ENCODE measurements at places on chromosomes 2 and 18. TPM values are rescaled to one million over a fixed set of nuclear protein-coding genes. Genes with fewer than 3 reads are reported as not detected.
A peak's percentile ranks its signal among the peaks of the same experiment; 100 is the strongest.

GRCh38 chr2:223051693-223052289, at the start of gene KCNE4:
Gene KCNE4, plus strand, starts transcription at chr2:223052190. Its CDS starts 641 bp downstream, at chr2:223052831.
- no peaks in the 10 kb centered on the region for H3K36me3 ChIP-seq
- no peak within 1 kb of the TSS for H3K27ac ChIP-seq
- no peak within 1 kb of the TSS for H3K4me3 ChIP-seq
- no peaks in the 10 kb centered on the region for H3K4me1 ChIP-seq
- DNase-seq: no peak

DNA sequence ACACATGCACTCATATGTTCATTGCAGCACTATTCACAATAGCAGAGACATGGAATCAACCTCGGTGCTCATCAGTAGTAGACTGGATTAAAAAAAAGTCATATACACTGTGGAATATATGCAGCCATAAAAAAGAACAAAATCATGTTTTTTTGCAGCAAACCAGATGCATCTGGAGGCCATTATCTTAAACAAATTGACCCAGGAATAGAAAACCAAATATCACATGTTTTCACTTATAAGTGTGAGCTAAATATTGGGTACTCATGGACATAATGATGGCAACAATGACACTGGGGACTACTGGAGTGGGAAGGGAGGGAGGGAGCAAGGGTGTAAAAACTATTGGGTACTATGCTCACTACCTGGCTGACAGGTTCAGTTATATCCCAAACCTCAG, 792.6 kb downstream of the EPHA4 start:
- H3K27me3 ChIP-seq: peaks cover 2% of the 10 kb centered on the region
- H3K4me3 ChIP-seq: no peak overlapping the region
- H3K4me1 ChIP-seq: no peaks in the 10 kb centered on the region
- no peak for DNase-seq

DNA sequence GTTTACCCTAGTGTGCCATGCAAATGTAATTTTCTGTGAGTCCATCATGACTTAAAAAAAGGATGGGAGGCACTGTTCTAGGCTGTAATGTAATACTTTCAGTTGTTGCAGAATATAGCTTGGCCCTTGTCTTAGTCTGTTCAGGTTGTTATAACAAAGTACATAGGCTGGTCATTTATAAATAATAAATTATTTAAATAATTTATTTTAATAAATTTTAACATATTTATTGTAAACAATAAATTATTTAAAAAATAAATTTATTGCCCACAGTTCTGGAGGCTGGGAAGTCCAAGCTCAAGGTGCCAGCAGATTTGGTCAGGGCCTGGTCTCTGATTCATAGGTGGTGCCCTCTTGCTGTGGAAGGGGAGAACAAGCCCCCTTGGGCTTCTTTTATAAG, 35.2 kb downstream of the RAPGEF4 start:
- H3K36me3 ChIP-seq: no peaks in the 10 kb centered on the region
- H3K27ac ChIP-seq: no peak overlapping the region
- H3K27me3 ChIP-seq: peaks cover 8% of the 10 kb centered on the region

- no peak overlapping the region for H3K4me3 ChIP-seq
- no peak overlapping the region for H3K27ac ChIP-seq
- H3K36me3 ChIP-seq: no peaks in the 10 kb centered on the region
- peaks cover 25% of the 10 kb centered on the region for H3K27me3 ChIP-seq
- no peak for DNase-seq
Observed at GRCh38 chr2:143786026-143786765, 657.0 kb downstream of the ARHGAP15 start.

DNA sequence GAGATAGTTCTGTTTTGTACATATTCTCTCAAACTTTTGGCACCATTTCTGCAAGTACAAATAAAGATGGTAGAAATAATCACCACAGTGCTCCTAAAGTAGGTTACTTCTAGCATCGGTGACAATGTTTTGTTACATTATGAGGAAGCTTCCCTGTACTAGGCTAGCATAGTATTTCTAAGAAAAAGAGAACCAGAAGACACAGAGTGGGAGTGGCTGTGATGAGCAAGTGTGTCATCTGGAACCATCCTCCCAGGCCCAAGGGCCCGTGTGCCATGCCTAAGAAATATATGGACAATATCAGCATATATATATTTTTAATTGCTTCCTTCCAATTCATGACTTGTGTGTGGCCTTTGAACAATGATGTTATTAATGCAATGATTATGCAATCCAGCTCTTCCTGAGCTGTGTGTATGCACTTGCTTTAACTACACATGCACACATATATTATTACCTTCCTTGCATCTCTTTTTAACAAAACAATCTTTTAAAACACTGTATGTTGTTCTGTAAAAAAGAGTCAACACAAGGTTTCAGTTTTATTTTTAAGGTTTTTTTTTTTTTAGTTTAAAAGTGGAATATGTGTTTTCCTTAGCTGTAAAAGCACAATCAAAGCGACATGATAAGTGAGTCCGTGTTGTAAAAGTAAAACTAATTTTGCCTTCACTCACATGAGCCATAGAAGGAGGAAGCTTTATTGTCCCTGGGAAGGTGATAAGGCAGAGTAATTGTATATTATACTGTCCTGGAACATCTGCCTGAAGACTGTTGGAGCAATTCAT, 303.9 kb downstream of the ZNF407 start:
- DNase-seq: no peak
- H3K27me3 ChIP-seq: no peaks in the 10 kb centered on the region
- H3K36me3 ChIP-seq: no peaks in the 10 kb centered on the region
- H3K4me1 ChIP-seq: peaks cover 15% of the 10 kb centered on the region

DNA sequence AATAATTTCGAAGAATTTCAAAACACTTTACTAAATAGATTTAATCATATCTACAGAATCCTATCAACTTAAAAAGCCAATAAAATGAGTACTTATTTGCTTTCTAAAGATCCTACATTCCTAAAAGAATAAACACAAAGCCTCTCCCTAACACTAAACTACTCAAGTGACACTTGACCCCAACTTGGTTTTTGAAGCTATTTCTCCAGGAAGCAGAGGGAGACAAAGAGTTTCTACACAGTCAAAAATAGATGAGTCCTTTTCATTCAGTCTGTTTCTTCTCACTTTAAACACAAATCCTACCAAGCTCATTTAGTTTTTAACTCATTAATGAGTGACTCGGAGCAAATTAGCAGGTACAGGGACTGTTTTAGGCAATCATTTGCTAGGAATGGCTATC, 2.1 kb downstream of the ATL2 start:
- peaks cover 21% of the 10 kb centered on the region for H3K4me1 ChIP-seq
- peak overlapping the region; percentile 79 for H3K27ac ChIP-seq
- H3K36me3 ChIP-seq: no peaks in the 10 kb centered on the region
- DNase-seq: no peak
- H3K4me3 ChIP-seq: peak overlapping the region; percentile 89

GRCh38 chr2:239425631-239426030, 24.8 kb upstream of the HDAC4 start:
- no peaks in the 10 kb centered on the region for H3K4me1 ChIP-seq
- no peak overlapping the region for H3K27ac ChIP-seq
- no peaks in the 10 kb centered on the region for H3K36me3 ChIP-seq
- peaks cover 11% of the 10 kb centered on the region for H3K27me3 ChIP-seq

GRCh38 chr18:49843778-49844625, 30.7 kb upstream of the ACAA2 start:
- H3K4me1 ChIP-seq: peaks cover 7% of the 10 kb centered on the region
- no peak overlapping the region for H3K27ac ChIP-seq
- DNase-seq: no peak
- H3K36me3 ChIP-seq: no peaks in the 10 kb centered on the region
- no peaks in the 10 kb centered on the region for H3K27me3 ChIP-seq

GRCh38 chr2:109098251-109098920, 30.6 kb upstream of the SH3RF3 start:
- H3K4me3 ChIP-seq: no peak overlapping the region
- no peak for DNase-seq
- no peaks in the 10 kb centered on the region for H3K4me1 ChIP-seq
- peaks cover 29% of the 10 kb centered on the region for H3K27me3 ChIP-seq

- peaks cover 54% of the 10 kb centered on the region for H3K27me3 ChIP-seq
- H3K4me1 ChIP-seq: no peaks in the 10 kb centered on the region
- no peak overlapping the region for H3K4me3 ChIP-seq
- H3K36me3 ChIP-seq: peaks cover 11% of the 10 kb centered on the region
- DNase-seq: no peak
- H3K27ac ChIP-seq: no peak overlapping the region
Observed at GRCh38 chr2:240271716-240272341, 131.4 kb upstream of the OTOS start.

GRCh38 chr2:237177986-237178385, 92.3 kb downstream of the COPS8 start:
- DNase-seq: no peak
- no peak overlapping the region for H3K27ac ChIP-seq
- no peaks in the 10 kb centered on the region for H3K4me1 ChIP-seq
- H3K4me3 ChIP-seq: no peak overlapping the region
- no peaks in the 10 kb centered on the region for H3K36me3 ChIP-seq

- H3K4me3 ChIP-seq: no peak overlapping the region
- peaks cover 37% of the 10 kb centered on the region for H3K27me3 ChIP-seq
- no peaks in the 10 kb centered on the region for H3K36me3 ChIP-seq
Observed at GRCh38 chr2:126986631-126987187, 88.0 kb downstream of the TEX51 start.

GRCh38 chr2:231930593-231931281, 4.5 kb upstream of the NPPC start:
- no peaks in the 10 kb centered on the region for H3K36me3 ChIP-seq
- H3K4me3 ChIP-seq: no peak overlapping the region
- peaks cover 23% of the 10 kb centered on the region for H3K27me3 ChIP-seq
- no peaks in the 10 kb centered on the region for H3K4me1 ChIP-seq
- DNase-seq: peak; percentile 44

DNA sequence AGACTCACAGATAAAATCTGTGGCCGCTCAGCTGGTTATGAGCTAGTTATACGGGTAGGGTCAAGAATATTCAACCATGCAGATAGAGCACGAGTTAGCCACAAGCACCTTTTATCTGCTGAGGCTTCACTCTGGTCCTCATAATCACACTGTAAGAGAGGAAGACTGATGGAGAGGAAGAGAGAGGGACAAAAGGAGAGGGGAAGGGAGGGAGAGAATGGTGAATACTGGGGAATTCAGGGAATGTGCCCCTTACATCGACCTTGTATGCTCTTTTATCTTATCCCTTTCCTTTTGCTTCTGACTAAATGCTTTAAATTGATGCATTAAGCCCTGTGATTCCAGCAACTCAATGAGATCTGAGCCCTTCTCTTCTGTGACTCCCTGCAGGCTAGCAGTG, 333.1 kb downstream of the DSEL start:
- no peak for DNase-seq
- no peaks in the 10 kb centered on the region for H3K4me1 ChIP-seq
- H3K27me3 ChIP-seq: no peaks in the 10 kb centered on the region

- H3K27me3 ChIP-seq: no peaks in the 10 kb centered on the region
- no peak overlapping the region for H3K4me3 ChIP-seq
- DNase-seq: no peak
- no peaks in the 10 kb centered on the region for H3K36me3 ChIP-seq
Observed at GRCh38 chr2:26316845-26317244, 29.1 kb upstream of the SELENOI start.

DNA sequence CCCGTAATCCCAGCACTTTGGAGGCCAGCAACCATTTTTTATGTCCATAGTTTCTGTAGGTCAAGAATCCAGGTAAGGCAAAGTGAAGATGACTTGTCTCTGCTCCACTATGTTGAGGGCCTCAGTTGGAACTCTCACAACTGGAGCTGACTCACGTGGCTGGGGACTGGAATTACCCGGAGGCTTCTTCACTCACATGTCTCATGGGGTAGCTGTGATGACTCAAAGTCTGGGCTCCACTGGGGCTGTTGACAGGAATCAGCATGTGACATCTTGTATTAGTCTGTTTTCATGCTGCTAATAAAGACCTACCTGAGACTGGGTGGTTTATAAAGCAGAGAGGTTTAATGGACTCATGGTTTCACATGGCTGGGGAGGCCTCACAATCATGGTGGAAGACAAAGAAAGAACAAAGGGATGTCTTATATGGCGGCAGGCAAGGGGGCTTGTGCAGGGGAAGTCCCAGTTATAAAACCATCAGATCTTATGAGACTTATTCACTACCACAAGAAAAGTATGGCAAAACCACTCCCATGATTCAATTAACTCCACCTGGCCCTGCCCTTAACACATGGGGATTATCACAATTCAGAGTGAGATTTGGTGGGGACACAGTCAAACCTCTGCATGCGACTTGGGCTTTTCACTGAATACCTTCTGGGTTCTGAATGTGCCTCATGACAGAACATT, 7.8 kb upstream of the PPP1R1C start:
- H3K27me3 ChIP-seq: peaks cover 7% of the 10 kb centered on the region
- H3K4me3 ChIP-seq: no peak overlapping the region
- H3K36me3 ChIP-seq: no peaks in the 10 kb centered on the region
- no peaks in the 10 kb centered on the region for H3K4me1 ChIP-seq
- DNase-seq: no peak
- H3K27ac ChIP-seq: no peak overlapping the region

DNA sequence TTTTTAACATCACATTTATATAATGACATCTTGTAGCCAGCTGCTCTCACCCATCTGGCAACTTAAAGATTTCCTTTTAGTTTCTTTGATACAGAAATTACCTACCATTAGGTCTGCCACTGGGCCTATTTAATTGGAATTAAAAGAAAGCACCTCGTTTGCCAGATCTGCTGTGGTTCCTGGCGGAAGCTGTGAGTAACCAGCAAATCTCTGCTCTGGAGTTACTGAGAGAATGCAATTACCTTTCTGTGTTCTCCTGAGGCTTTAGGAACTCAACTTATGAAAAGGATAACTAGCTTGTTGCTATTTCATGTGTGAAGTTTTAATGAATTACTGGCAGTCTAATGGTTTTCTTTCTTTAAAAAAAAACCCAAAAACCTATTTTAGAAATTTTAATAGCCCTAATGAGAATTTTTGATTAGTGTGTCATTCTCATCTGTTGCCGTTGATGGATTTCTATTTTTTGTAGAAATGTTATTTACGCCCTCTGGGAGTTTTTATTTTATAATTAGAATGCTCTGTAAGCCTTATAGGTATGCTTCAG, 69.7 kb upstream of the LYPD6B start:
- no peaks in the 10 kb centered on the region for H3K36me3 ChIP-seq
- no peak overlapping the region for H3K4me3 ChIP-seq

DNA sequence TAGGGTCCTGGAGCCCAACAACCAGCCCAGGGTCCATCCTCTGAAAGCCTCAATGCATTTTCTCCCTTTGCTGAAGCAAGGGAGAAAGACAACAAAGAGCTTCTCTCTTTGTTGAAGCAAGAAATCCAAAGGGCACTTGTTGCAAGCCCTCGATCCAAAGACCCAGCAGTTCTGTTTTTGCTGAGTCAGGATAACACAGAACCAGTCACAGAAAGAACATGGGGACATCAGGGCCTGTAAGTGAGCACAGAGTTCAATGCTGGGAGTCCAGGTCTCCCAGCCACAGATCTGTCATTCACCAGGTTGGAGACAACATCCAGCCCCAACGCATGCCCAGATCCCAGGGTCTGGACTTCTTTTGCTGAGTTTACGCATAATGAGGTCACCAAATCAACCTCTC, 315.8 kb upstream of the KLHL29 start:
- H3K4me1 ChIP-seq: no peaks in the 10 kb centered on the region
- no peaks in the 10 kb centered on the region for H3K27me3 ChIP-seq
- H3K4me3 ChIP-seq: no peak overlapping the region
- H3K36me3 ChIP-seq: no peaks in the 10 kb centered on the region
- H3K27ac ChIP-seq: no peak overlapping the region

CCDC74A gene
- total RNA-seq: 2.5 TPM

ITGA6 gene
- total RNA-seq: 36.9 TPM

SP140 gene
- 55.3 TPM for total RNA-seq

BCS1L gene
- total RNA-seq: 91.3 TPM

Measured in natural killer cell treated with Interleukin-12 subunit alpha and Interleukin-12 subunit beta and Interleukin-15 and Interleukin-18, amount 100 ng/mL, for 72 hours (primary cell).